ENCODE measurements at places on chromosomes 13 and 19.

DNA sequence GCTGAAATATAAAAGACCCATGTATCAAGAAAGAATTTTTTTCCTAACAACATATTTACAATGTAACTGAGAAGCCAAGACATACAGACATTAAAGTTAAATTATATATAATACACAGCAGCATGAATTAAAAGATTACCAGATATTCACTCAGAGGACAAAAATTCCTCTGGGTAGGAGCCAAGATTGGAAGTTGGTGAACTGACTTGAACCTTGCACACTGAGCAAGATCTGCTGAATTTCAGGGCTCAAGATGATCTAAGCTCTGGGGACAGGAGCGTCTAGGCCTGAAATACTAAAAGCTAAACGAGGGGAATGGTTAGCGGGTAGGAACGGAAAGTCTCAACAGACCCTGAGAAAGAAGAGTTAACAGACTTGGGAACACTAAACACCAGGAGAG, 8.5 kb downstream of the FOXO1 start:
- no peak for DNase-seq

GRCh38 chr13:86960876-86961275, 710.3 kb upstream of the SLITRK5 start:
- DNase-seq = no peak

DNA sequence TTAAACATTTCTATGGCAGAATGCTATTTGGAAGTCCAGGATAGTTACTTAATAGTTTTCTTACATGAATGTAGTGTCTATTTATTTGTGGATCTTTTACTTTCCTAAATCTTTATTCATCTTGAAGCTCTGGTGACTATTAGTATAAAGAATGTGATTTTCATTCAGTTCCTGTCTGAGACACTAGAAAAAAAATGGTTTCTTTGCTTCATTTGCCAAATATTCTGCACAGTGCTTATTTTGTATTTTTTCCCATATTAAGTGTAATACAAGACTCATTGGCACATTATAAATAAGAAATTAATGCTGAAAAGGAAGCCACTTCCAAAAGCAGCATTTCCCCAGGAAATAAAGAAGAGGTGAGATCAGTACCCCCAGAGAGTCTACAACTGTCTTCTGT, 109.8 kb downstream of the POSTN start:
- DNase-seq = no peak

DNA sequence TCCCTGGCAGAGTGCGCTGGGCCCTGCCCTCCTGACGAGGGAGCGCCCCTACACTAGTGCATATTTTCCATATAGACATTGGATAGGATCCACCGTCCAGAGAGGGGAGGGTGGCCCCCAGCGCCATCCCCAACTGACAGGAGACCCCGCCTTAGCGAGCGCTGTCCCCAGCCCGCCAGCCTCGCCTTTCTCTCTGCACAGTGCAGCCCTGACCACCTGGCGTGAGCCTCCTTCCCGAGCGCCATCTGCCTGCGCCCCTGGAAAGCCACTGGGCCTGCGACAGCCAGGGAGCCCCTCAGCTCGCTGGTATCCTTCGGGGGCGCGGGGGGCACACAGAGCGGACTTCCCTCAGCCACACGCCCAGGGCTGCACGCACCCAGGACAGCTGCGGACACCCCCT, 42.1 kb upstream of the ATP12A start:
- DNase-seq = no peak

DNA sequence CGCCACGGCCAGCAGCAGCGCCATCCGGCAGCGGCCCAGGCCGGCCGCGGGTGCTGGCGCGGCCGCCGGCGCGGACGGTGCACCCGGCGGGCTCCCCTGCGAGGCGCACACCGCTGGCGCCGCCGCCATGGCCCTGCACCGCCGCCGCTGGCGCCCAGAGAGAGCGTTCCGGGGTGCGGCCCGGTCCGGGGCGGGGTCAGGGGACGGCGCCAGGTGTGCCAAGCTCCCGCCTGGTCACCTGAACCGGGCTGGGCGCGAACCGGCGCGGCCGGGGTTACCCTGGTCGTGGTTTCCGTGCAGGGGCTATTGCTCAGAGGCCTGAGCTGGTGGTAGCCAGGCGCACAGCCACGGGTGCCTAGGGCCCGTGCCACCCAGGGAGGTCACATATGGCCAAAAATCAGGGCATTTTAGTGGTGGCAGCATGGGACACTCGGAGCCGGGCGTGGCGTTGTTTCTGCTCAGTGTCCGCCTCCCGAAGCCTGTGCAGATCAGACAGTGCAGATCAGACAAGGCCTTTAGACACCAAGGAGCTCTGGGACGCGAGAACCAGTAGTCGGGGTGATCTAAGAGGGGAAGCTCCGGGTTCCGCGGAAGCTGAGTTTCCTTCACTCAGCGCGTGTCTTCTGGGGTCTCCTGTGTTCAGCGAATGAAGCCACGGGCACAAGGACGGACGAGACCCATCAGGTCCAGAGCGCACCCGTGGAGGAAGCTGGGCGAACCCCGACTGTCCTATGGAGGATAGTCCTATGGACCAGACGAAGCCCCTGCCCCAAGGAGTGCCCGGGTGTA, at the start of gene TMEM238:
TMEM238 (minus strand) TSS at position 162 of the 789 bp plus-strand sequence; CDS start at position 129, 33 bp downstream.
- peak; percentile 36 for DNase-seq

DNA sequence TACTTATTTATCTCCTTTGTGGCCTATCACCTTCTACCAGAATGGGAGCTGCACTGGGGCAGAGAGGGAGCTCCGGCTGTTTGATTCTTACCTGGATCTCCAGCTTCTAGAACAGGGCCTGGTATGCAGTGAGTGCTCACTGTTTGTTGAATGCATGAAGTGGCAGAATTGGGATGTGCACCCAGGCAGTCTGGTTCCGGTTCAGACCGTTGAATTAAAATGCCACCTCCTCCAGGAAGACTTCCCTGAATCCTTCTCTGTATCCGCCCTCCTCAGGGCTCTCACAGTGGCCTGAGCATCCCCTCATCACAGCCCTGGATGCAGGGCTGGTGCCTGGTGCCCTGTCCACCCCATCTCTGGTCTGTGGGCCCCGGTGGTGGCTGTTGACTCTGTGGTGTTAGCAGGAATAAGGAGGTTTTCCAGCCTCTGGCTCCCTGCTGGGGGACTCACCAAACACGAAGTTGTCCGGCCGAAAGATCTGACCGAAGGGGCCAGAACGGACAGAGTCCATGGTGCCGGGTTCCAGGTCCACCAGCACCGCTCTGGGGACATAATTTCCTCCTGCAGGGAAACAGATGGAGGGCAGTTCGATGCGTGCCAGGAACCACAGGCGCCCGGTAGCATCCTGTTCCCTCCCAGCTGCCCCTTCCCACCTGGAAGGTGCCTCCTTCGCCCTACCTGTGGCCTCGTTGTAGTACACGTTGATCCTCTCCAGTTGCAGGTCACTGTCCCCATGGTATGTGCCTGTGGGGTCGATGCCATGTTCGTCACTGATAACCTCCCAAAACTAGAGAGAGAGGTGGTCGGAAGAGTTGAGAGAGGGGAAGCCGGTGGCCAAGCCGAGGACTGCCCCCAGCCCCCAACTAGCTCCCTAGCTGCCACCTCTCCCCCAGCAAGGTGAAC, 1.0 kb downstream of the TUBB4A start:
- no peak for DNase-seq

GRCh38 chr19:41457241-41457640, 14.3 kb downstream of the ERICH4 start:
- DNase-seq = no peak

DNA sequence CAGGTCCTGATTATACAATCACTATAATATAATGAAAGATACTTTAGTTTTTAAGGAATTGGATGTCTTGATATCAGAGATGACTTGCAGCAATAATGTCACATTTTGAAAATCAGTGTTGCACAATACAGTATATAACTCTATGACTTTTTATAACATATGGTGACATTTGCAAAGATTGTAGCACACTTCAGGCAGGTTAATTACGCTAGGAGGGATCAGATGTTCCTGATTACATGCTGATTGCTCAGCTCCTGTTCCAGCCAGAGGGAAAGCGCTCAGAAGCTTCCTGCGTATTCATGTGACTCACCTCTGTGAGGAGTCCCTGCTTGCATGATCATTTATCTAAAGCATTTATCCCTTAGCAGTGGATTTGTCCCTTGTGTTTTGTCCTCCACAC, 265.6 kb downstream of the GPC5 start:
- DNase-seq = no peak

DNA sequence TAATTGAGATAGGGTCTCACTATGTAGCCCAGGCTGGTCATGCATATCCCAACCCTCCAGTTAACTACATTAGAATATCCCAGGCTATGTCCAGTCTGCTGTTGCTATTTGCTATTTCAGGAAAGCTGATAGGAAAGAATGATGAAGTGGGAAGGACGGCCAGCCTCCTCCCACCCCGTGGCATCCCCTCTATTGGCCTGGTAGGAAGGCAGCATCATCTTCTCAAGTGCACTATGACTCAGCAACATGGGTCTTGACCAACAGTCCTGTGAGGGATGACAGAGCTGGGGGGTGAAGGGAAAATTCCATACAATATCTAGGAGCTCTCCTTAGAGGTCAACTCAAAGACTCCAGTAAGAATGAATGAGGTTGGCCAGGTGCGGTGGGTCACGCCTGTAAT, 48.0 kb upstream of the ABCC4 start:
- DNase-seq = peak; percentile 33

DNA sequence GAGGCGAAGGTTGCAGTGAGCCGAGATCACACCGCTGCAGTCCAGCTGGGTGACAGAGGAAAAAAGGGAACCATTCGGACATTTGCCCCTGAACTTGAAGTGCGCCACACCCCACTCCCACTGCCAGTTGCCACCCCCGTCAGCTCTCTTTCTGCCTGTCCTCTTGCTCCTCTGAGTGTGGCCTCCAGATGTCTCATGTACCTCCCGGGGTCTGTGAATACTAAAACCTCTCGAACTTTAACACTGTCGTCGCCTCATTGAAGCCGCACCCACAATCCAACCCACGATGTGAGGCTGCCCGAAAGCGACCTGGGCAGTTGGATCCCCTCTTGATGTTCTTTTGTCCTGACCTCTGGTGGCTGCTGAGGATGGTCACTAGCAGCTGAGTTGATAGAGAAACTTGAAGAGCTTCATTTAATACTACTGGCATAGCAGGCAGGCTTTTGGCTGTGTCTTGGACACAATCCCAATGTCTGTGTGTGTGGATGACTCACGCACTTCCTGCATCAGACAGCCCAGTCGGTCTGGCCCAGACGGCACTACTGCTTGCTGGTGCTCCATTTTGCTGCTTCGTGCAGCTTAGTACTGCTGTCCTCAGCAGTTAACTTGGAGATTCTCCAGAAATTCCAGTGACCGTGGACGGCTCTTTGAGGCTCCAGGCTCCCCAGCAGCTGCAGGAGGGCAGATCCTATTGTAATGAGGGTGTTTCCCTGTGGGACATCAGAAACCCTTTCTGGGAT, 4.2 kb downstream of the FPR3 start:
- peak; percentile 90 for DNase-seq

- no peak for DNase-seq
These were observed 69.3 kb upstream of the USE1 start for GRCh38 chr19:17145546-17146497.

DNA sequence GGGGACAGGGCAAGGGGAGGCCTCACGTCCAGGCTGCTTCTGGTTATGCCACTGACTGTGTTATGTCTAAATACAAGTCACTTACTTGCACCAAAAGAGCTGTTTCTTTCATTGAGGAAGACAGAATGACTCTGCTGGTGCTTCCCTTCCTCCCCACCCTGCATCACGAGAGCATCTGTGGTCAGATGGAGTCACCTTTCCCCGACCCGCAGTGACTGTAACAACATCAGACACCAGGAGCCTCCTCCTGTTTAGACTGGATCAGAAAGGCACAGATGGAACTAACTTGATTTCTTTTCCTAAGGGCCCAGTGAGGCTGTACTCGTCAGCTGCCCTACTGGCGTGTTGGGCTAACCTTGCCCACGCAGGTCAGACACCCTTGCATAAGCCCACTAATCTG, 90.3 kb upstream of the ZNF536 start:
- no peak for DNase-seq

DNA sequence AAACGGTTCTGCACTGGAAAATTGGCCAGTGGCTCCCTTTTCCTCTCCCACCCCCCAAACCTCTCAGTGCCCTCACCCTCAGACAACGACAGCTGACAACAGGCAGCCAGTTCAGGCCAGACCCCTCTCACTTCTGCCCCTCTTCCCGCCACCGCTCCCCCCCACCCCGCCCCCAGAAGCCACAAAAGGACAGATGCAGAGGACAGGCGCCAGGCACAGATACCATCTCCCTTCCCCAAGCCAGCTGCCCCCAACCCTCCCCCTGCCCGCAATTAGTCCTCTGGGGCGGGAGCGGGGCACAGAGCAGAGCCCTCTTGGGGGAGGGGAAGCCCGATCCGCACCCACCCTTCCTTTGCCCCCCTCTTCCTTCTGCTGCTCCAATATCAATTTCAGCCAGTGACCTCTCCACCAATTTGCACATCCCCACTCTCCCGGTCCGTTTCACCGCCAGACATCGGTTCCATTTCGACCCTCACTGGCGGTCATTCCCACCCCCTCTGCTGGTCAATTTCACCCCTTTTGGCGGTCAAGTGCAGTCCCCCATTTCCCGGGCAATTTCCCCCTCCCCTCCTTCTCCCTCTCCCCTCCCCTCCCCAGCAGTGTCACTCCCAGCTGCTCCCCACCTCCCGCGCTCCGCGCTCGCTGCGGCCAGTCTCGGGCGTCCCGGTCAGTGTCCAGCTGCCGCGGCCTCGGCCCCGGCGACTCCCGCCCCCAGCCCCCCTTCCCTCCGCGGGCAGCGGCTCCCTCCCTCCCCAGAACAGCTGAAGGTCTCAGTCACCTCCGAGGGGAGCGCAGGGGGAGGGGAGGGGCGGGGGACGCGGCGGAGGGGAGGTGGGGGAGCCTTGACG, at the start of gene SHD:
SHD (plus strand) TSS at position 848 of the 848 bp plus-strand sequence. CDS start 798 bp downstream, outside the sequence.
- DNase-seq = no peak

- DNase-seq = no peak
These were observed 65.7 kb downstream of the SLITRK5 start for GRCh38 chr13:87736849-87737385.

DNA sequence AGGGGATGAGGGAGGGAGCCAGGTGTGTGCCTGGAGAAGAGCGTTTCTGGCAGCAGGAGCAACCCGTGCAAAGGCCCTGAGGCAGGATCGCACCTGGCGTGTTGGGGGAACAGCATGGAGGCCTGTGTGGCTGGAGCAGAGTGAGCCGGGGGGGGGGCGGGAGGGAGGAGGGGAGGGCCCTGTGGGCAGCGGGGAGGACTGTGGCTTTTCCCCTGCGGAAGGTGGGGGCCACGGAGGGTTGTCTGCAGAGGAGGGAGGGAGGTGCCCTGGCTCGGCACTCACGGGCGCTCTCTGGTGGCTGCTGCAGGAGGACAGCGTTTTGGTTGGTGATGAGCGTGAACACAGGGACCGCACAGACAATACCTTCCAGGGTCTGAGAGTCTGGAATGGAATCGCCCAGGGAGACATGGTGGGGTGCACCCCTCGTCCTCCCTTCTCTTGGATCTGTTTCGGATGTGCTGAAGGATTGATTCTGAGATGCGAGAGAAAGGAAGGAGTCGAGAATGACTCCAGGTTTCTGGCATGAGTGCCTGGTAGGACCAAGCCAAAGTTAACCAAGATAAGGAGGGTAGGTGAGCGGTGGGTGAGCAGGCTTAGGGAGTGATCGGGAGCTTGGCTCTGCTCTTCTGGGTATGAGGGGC, 6.5 kb downstream of the RAB11B start:
- DNase-seq = peak; percentile 83

DNA sequence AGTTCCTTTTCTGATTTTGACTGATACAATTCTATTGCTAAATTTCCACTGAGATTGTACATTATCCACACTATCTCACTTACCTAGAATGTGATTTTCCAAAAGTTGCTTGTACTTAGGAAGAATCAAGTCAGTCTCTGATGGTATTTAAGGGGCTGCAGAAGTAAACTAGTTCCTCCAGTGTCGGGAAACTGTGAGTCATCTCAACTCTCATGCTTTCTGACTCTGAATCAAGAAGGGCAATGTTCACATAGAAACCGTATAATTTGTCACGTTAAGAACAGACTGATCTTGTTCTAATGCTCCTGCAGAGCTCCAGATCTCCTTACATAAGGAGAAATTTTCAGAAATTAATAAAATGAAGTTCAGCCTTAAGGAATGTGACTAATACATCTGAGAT, 369.3 kb downstream of the KLF5 start:
- no peak for DNase-seq
